Activated naive CD8-positive, alpha-beta T cell treated with anti-CD3 and anti-CD28 coated beads, Interleukin-2, amount 50 U/mL, for 16 hours (primary cell): ENCODE measurements at places on chromosomes 7 and 10.
A peak's percentile ranks its signal among the peaks of the same experiment; 100 is the strongest.

DNA sequence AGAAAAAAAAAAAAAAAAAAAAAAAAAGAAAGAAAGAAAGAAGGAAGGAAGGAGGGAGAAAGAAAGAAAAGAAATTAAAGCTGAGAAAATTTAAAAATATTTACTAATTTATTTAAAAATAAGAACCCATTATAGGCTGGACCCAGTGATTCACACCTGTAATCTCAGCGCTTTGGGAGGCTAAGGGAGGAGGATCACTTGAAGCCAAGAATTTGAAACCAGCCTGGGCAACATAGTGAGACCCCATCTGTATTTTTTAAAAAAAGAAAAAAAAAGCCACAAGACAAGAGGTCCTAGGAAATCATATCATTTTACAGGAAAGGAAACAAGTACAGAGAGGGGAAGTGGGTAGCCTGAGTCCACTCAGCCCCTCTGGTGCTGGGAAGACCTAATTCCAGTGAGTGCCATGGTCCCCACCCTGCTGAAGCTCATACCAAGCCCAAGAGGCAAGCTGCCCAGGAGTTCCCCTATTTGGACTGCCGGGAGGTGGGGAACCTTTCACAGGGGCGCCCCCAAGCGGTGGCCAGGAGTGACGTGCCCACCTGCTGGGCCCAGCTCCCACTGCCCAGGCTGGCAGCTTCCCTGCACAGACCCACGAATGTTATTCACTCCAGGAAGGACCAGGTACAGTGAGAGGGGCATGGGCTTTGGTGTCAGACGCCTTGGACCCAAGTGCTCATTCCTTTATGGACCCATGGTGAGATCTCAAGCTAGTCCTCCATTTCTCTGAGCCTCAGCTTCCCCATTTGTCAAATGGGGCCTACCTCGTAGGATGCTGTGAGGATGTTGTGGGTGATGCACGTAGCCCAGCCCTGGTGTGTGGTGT is 133.6 kb downstream of the ZMIZ1 start:
- no peak for DNase-seq

DNA sequence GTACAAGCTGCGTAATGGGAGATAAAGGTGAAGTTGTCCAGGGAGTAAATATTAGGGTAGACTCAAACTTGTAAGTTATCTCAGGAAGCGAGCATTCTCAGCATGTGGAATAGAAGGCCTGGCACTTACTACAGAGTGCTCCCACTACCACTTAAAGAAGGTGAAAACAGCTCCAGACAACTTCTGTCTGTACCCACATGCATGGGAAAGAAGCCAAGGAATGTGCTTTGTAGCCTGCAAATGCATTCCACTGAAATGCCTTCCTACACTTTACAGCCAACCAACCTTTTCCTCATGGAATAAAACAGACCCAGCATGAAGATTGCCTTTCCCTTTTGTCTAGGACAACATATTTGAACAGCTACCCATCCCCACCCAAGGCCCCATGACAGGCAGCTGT is 45.4 kb upstream of the NPSR1 start:
- DNase-seq: no peak

DNA sequence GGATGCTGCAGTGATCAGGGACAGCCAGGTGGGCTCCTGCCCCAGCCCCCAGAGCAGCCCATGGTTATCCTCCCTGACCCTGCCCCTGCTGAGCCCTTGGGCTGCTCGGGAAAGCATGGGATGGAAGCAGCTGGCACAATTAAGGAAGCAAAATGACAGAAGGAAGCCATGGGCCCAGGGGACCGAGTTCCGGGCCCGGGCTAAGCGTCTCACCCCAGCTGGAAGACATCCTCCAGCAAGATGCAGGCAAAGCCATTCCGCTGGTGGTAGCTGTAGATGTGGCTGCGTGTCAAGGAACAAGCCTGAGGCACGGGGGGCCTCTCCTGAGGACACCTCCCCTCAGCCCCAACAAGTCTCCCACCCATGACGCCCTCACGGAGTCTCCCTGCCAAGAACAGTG is 1.1 kb downstream of the ATG9B start:
- DNase-seq: no peak

DNA sequence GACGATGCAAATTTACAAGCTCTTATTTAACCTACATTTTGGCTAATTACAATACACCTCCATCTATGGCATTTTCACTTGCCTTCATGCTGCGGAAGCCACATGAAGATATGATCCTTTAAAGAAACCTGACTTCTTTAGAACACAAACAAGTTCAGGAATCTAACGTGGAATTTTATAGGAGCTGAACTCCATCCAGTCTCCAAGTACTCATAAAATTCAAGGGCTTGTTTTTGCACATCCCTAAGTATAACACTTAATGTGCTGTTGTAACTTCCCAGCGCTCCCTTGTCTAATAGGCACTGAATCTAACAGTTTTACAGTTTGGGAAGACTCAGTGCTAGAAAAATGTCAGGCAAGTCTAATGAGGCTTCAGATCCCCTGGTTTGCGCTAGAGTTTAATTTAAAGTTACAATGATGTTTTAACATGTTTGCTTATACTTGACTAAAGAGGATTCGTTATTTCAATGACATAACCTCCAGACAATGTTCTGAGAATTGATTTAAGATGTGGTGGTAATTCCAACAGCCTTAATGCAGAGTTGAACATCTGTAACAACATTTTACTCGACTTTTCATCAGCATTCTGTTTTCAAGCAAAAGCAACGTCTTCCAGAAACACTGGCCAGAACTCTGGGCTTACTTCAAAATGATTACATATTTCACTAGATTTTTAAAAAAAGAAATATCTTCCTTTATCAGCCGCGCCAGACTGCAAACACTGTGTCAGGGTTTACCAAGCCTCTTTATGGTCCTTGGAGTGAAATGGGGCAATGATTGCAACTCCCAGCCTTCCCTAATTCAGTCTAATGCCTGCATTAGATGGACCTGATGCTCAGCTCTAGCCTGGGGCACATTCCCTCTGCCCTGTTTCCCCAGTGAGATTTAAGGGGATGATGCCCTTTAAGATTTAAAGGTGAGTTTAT is 664.3 kb downstream of the KCNMA1 start:
- DNase-seq: no peak

DNA sequence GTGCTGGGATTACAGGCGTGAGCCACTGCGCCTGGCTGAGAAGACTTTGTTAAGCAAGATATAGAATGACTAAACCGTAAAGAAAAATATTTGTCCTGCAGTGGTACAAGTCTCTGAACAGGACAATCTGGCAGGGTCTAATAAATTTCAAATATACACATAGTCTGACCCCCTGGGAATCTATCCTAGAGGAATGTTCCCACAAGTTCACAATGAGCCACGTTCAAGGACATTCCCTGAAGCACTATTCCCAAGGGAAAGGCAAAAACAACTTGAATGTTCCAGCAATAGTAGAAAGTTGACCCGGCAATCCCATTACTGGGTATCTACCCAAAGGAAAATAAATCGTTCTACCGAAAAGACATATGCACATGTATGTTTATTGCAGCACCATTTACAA is 82.0 kb downstream of the HIP1 start:
- DNase-seq: no peak

GRCh38 chr7:98125759-98126158 is 19.1 kb downstream of the LMTK2 start:
- no peak for DNase-seq

DNA sequence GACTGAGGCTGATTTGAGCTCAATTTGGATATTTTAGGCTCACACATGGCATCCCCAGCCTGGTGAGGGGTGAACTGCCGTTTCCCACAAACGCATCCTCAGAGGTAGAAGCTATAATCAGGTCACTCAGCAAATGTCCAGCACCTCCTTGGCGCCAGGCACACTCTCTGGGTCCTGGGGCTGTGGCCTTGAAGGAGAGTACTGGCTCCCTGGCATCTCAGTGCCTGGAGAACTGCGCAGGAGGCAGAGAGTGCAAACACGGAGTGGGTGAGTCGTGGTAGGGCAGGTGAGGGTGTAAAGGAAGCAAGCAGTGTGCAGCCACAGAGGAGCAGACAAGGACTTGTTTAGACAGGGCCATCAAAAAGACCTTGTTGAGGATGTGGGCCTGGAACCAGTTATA is 224.0 kb upstream of the ZNF32 start:
- DNase-seq: no peak

DNA sequence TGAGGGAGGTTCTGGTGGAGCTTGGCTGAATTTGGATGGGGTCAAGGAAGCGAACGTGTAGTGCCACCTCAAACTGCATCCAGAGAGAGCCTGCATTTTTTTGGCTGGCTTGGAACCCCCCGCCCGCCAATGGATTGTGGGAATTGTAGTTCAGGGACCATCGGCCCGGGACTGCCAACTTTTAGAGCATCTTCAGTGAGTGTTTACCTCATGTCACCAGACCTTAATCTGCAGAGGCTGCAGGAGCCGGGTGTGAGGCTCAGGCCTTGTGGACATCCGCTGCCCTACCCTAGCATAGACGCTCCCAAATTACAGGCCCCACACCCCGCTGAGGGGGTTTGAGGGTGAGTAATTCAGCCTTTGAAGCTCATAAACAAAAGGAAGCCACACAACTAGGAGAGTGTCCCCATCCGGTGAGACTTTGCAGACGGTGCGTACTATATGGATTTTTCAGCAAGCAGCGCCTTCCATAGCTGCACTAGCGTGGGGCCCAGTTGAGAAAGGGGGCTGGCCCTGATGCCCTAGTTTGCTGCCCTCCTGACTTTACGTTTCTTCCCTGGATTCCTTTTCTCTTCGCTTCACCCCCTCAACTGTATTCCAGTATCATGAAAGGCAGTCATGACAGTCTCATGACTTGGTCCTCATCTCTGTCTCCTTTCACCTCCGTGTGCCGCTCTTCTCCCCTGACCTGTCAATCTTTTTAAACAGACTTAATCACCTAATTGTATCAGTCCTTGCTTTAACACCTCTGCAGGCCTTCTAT is 717 bp downstream of the CNPY4 start:
- DNase-seq: peak; percentile 43

- no peak for DNase-seq
Observed at GRCh38 chr7:16210171-16210570, 211.2 kb downstream of the CRPPA start.

- DNase-seq: no peak
Observed at GRCh38 chr10:33712825-33713224, 378.4 kb upstream of the NRP1 start.

DNA sequence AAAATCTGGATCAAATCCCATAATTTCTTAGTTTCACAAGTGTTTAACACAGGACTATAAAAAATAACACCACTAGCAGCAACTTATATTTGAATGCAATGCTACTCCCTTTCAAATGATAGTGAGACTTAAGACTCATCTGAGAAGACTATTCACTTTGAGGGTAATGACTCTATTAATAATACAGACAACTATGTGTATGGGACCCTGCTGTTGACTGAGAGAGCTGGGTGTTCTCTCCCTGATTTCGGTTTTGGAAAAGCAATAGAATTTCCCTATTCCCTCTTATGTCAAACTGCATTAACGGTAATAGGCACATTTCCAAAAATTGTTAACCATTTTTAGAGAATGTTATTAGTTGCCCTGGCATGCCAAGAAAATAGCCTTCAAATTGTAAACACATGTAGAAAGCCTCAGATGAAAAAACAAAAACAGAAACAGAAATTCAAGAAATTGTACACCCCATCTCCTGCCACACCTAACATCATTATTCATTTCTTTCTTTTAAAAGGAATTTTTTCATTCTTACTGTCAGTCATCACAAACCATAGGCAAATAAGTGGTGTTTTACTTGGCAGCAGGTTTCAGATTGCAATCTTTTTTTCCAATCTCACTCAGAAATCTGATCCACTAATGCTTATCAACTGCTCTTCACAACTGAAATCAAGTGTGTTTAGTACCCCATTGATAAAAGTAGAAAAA is 153.7 kb downstream of the TFPI2 start:
- DNase-seq: no peak

GRCh38 chr7:106463851-106464611 is 179.2 kb upstream of the NAMPT start:
- DNase-seq: no peak

DNA sequence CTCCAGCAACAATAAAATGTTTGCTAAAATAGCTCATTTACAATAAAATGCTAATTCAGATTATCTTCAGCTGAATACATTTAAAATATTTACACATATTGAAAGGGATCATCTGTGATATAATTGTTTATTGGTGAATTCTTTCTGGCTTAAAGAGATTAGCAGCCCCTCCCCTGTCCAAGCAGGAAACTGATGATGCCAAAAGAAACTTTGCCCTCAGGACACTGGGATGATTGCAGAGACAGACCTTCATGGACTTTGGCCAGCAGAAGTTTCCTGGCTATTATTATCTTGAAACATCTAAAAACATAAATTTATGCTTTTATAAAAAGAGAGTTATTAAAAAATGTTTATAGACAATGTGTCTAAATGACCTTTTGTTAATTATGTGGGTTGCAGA is 764.9 kb upstream of the MBL2 start:
- DNase-seq: no peak

DNA sequence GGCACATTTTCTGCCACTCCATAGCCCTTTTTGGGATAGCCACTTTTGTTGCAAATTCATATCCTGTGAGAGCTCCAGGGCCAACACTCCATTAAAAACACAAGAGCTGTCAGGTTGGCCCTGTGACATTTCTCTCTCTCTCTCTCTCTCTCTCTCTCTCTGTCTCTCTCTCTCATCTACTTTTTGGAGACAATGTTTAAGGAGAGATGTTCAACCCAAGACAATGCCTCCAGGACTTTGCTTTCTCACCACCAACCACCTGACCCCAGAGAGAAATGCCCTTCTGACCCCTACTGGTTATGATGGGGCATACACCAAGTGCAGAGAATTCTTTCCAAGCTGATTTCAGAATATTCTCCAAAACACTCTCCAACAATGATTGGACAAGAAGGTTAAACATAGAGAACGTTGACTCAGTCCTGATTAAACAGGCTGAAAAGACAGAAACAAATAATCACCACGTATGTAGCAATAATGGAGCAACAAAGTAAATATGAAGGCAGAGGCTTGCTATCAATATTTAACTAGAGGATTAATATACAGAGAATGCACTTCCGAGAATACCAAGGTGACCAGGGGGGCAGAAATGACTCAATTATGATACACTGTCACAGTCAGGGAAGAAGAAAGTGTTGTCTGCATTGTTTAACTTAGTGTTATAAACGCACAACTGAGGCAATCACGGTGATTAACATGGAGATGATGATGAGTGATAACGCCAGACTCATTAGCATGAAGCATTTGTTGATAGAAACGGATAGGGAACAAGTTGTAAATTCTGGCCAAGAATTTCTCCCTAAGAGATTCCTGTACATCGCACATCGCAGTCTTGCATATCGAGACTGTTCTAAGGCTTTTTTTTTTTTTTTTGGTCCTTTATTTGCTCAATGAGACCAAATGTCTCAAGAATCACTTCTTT is 178.5 kb downstream of the NRP1 start:
- no peak for DNase-seq

- DNase-seq: no peak
Observed at GRCh38 chr10:88159127-88159829, 295.9 kb downstream of the PTEN start.

DNA sequence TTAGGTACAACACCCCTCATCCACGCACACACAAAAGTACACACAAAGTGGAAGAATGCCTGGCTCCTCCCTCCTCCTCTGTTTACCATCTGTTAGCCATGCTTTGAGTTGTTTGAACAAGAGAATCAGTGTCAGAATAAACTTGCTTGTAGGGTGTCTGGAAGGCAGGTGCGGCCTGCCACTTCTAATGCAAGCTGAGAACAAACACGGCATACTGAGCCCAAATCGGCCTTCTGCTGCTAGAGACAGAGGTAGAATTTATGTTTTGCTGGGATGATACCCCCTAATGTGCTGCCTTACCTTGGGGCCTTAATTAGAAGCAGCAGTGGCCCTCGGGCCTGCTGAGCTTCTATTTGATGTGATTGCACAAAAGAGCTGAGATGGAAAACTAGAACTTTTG is 24.9 kb upstream of the FAM180A start:
- no peak for DNase-seq

- no peak for DNase-seq
Observed at GRCh38 chr7:65449505-65449852, 75.8 kb downstream of the ZNF92 start.
